ENCODE measurements at places on chromosomes 3 and 15. TPM values are rescaled to one million over a fixed set of nuclear protein-coding genes. Genes with fewer than 3 reads are reported as not detected.
A peak's percentile ranks its signal among the peaks of the same experiment; 100 is the strongest.

Gene SLC12A6
- total RNA-seq: 29.4 TPM

Gene VGLL3
- total RNA-seq: 4.2 TPM

DNA sequence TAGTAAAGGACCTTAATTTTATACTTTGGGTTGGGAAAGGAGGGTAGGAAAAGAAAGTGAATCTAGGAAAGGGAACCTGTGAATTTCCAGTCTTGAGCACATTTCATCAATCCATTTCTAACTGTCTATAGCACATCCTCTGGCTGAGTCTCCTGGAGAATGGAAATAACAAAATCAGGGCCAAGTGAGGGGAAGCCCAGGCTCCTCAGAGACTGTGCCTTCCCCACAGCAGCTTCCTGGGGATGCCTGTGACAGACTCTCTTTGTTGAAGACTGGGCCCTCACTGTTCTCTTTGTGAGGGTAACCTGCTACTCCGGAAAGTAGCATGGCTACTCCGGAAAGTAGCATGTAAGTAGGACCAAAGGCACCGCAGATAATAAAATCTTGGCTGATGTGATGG is 22.6 kb upstream of the CSPG5 start:
- DNase-seq: no peak

DNA sequence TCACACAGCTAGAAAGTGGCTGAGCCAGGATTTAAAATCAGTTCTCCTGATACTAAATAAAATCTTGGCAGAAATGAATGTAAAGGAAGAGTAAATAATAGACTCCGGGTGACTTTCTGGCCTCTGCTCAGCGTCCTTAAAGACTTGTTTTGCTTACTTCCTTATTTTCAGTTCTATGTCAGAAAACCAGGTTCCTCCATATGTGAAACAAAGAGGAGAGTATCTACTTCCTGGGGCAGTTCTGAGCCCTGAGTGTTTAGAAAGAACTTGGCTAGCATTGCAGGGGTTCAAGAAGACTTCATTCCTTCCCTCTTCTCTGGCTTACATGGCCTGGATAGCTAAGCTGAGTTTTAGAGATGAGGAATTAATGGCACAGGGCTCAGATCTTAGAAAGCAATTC is 222.8 kb upstream of the TLE3 start:
- DNase-seq: peak; percentile 30

- no peak for DNase-seq
These were observed 39.2 kb upstream of the SEMA4B start for GRCh38 chr15:90161950-90162361.

DNA sequence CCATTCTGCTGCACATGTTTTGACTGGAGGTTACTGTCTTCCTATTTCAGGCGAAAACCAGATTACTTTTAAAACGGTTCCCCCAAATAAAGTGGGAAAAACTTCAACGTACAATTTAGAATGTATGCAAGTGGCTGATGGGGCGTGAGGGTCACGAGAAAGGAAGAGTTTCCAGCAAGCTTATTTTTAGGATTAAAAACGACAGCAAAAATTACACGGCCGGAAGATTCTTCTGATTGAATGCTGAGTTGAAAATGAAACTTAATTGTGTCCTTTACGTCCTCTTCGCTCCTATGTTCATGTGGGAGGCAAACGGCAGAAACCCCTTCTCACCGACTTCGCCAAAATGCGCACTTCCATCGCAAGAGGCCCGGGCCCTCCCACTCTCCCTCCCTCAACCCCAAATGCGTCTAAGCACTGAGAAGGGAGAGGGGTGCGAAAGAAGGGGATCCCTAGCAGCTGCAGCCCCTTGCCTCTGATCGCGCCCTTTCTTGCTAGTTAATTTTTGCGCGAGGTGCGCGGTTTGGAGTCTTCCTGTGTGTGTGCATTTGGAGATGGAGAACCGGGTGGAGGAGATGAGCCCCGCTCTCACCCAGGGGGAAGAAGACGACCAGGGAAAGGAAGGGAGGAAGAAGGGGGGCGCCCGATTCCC is 656 bp downstream of the CD47 start:
- peak; percentile 60 for DNase-seq

GRCh38 chr3:59882746-59883145 is 832.9 kb upstream of the CFAP20DC start:
- no peak for DNase-seq

DNA sequence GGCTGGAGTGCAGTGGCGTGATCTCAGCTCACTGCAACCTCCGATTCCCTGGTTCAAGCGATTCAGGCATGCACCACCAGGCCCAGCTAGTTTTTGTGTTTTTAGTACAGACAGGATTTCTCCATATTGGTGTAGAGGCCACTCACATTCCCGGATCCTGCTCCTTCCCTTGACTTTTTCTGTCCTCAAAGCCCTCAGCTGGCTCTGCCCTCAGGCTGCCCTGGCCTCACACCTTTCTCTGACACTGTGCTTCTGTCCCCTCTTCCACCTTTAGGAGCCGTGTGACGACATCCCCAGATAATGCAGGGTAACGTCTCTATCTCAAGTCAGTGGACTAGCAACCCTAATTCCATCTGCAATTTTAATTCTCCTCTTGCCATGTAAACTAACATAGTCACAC is 8.6 kb upstream of the CYFIP1 start:
- no peak for DNase-seq

- no peak for DNase-seq
These were observed 174.6 kb downstream of the STT3B start for GRCh38 chr3:31707286-31707685.

DNA sequence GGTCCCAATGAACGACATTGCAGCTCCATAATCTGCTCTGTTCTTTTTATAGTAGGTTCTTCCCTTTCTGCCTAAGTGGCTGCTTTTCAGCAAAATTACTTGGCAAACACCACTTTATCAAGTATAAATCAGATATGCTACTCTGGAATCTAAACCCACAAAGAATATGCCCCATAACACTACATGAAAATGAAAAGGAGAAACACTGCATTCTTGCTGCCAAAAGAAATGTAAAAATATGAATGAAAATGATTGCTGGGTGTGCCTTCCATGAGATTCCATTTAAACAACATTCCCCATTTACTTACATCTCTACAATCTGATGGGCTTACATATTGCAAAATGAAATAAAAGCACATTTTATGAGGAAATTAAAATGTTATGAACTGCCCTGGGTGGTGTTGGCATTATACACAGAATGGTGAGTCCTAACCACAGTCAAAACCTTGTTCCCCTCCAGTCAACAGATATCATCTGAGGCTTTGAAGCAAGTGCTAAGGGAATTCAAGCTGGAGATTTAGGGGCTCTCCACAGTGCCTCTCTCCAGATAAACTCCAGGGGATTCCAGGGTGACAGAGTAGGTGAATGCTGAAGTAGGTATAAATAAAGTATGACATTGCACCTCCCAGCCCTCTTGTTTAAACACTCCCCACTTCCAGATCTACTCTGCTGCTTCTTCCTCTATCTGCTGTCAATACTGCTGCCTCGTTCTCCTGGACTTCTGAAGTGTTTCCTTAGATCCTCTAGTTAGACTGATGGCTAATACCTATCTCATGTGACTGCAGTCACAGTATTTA is 136.5 kb downstream of the RORA start:
- no peak for DNase-seq

DNA sequence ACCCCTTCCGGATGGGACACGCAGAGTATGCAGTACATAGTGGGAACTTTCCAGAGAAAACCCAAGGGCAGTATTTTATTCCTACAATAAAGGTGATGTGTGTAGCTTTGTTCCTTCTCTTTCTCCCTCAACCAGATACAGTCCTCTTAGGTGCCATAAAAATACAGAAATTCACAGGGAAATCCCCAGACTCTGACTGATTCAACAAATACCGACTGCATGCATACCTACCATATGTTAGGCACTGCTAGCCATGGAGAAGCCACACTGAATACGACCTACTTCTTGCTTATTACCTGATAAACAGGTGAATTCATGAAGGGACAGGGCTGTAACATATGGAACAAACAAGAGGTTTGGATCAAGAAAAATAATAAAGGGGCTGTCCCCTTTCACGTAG is 228.5 kb downstream of the FOXP1 start:
- DNase-seq: no peak

All from endothelial cell of umbilical vein (primary cell).